AG04450 (cell line): ENCODE measurements at places on chromosomes 16 and 17. TPM values are rescaled to one million over a fixed set of nuclear protein-coding genes. Genes with fewer than 3 reads are reported as not detected.

- DNase-seq, result no peak
Observed at GRCh38 chr17:41942626-41943373, 12.4 kb downstream of the ODAD4 start.

RTN4RL1 gene
- polyA plus RNA-seq, result 0.02 and 0.04 TPM in 2 replicates

DNA sequence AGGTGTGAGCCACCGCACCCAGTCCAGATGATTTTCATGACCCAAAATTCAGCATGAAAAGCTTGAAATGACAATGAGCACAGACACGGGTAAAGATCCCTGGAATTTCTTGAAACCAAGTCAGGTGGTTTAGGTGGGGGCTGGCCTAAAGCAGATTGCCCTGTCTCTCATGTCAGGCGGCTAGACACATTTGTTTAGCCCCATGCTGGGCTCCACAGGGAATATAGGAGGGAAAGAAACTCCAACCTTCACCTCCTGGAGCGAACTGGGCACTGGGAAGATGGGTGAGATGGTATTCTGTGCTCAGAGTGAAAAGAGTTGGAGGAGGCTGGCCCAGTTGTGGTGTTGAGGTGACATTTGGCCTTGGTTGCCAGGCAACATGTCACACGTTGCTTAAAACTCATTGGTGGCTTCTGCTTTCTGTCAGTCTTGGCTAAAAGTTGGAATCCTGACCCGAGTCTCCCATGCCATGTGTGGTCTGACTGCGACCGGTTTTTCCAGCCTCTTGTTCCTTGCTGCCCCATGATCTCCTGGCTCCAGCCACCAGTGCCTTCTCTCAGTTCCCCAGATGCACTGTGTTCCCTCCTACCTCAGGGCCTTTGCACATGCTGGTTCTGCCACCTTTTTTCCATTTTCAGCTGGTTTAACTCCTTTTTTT is 113.7 kb downstream of the ABCC6 start:
- DNase-seq, result no peak

ARL17A gene
- 5.4 and 5.8 TPM in 2 replicates for polyA plus RNA-seq

DNA sequence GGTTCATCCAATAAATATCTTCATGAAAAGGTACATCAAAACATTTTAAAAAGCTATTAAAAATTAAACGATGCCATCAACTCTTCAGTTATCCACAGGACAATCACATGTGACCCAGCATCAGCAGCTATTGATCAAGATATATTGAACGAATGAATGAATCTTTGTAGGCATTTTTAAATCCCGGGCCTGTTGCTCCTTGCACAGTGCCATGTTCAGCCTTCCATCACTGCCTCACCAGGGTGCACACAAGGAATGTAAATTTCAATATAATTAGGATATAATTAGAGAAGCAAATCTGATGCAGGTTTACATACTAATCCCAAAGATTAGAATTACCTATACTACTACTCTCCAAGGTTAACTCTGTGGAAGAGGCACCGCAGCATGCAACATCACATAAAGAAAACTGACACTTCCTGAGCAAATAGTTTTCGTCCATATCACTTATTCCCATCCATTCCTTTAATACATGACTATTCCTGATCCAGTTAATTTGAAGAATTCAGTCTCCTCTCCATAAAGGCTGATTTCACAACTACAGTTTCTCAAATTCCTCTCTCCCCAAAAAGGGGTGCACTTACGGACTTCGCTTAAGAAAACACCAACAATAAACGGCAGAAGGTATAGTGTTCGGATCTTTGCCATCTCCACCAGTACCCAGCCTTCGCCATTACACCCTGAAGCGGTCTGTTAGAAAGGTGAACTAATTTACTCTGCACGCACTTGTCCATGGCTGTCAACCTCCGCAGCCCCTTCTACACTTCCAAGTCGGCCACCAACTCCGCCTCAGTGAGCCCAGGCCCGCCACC is 938 bp downstream of the NCOR1 start:
- no peak for DNase-seq

DNA sequence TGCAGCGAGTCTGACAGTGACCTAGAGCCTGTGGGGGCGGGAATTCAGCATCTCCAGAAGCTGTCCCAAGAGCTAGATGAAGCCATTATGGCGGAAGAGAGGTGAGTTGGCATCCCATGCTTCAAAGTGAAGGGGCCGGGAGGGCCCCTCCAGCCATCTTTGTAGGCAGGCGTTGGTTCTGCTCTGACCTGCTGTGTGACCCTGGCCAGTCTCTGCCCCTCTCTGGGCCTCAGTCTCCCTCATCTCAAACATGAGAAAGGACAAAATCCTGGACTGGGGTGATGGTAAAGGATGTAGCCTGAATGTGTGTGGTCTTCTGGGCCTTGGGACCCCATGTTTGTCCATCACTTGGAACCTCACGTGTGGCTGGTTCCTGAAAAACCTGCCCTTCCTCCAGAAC is 5.1 kb downstream of the PIMREG start:
- DNase-seq, result no peak

TRIM72 gene
- polyA plus RNA-seq, result not detected in 2 replicates

- peak; percentile 30 for DNase-seq
Observed at GRCh38 chr17:82338858-82339633, 5.5 kb upstream of the SECTM1 start.

CES3 gene
- polyA plus RNA-seq, result 0.06 and 0.12 TPM in 2 replicates

DNAI2 gene
- polyA plus RNA-seq, result not detected in 2 replicates

ZNF646 gene
- 2.4 and 4.5 TPM in 2 replicates for polyA plus RNA-seq

- DNase-seq, result no peak
Observed at GRCh38 chr17:22374741-22375140, 682.4 kb downstream of the KCNJ18 start.

MRPL10 gene
- 62.9 and 64.4 TPM in 2 replicates for polyA plus RNA-seq

- no peak for DNase-seq
Observed at GRCh38 chr16:6106061-6106460, 1008.5 kb upstream of the EEF2KMT start.

SERPINF2 gene
- polyA plus RNA-seq, result 0.07 TPM in 1 of 2 replicates, not detected in the other

TEKT3 gene
- 0.36 and 0.69 TPM in 2 replicates for polyA plus RNA-seq
